ENCODE measurements at places on chromosomes 6 and 20.

GRCh38 chr6:36600564-36601146, 6.5 kb downstream of the SRSF3 start:
- no peak for DNase-seq

- DNase-seq: no peak
Measured at GRCh38 chr6:49269190-49269589, 193.9 kb downstream of the MMUT start.

- DNase-seq: no peak
Measured at GRCh38 chr6:111590209-111590980, 15.3 kb downstream of the TRAF3IP2 start.

GRCh38 chr6:13697857-13698256, 13.8 kb downstream of the RANBP9 start:
- no peak for DNase-seq

GRCh38 chr6:88882536-88882935, 80.9 kb downstream of the RNGTT start:
- no peak for DNase-seq

- no peak for DNase-seq
Measured at GRCh38 chr20:4076671-4077070, 61.3 kb upstream of the RNF24 start.

GRCh38 chr6:31502586-31502985, 4.6 kb downstream of the MICB start:
- no peak for DNase-seq

DNA sequence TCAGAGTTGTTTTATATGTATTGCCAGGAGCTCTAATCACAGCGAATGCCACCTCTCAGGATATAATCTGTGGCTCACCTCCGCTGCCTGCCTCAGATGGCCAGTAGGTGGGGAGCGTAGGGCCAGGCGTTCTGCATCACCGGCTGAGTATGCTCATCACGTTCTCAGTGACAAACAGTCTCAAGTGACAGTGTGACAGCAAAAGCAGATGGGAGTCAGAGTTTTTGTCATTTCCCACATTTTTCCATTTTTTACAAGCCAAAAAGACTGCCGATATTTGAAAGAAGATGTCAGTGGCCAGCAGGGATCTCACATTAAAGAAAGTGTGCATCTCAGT, 208.7 kb downstream of the ALDH8A1 start:
- no peak for DNase-seq

GRCh38 chr6:133786016-133786415, 102.9 kb upstream of the TCF21 start:
- DNase-seq: no peak

GRCh38 chr20:58810116-58810878, 40.4 kb downstream of the GNAS-AS1 start:
- DNase-seq: no peak

DNA sequence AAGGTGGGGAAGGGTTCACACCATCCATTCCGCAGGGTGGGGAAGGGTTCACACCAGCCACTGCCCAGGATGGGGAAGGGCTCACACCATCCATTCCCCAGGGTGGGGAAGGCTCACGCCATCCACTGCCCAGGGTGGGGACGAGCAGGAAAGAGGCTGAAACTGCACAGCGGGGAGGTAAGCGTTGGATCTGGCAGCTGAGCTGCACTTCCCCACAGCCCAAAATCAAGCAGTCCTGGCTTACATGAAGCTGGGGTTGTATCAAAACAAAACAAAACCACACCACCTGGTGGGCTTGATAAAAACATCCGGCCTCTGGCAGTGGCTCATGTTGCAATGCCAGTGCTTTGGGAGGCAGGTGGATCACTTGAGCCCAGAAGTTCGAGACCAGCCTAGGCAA, 268.5 kb downstream of the TAF4 start:
- DNase-seq: no peak

GRCh38 chr6:163659803-163660202, 245.3 kb downstream of the QKI start:
- DNase-seq: no peak

GRCh38 chr6:26044140-26045064, 42.8 kb upstream of the HFE start:
- DNase-seq: no peak

GRCh38 chr6:150252714-150253444, 110.0 kb downstream of the PPP1R14C start:
- DNase-seq: no peak

DNA sequence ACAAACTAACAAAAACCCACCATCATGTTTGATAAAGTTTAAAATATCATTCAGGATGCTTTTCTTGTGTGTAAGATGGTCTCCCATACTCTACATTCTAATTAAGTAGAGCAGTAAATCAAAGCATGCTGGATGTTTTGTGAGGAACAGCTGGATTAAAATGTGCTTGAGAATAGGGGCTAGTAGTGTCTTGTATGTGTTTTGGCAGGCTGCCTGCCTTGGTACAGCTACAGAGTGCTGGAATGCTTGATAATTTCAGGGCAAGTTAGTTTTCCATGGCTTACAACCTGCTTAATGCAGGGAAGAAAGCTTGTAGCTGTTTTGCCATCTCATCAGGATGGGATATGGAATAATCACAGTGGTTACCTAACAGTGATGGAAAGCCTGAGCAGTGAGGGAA, 636.6 kb upstream of the MMS22L start:
- DNase-seq: no peak

GRCh38 chr6:153616506-153616905, 422.5 kb upstream of the OPRM1 start:
- DNase-seq: no peak

DNA sequence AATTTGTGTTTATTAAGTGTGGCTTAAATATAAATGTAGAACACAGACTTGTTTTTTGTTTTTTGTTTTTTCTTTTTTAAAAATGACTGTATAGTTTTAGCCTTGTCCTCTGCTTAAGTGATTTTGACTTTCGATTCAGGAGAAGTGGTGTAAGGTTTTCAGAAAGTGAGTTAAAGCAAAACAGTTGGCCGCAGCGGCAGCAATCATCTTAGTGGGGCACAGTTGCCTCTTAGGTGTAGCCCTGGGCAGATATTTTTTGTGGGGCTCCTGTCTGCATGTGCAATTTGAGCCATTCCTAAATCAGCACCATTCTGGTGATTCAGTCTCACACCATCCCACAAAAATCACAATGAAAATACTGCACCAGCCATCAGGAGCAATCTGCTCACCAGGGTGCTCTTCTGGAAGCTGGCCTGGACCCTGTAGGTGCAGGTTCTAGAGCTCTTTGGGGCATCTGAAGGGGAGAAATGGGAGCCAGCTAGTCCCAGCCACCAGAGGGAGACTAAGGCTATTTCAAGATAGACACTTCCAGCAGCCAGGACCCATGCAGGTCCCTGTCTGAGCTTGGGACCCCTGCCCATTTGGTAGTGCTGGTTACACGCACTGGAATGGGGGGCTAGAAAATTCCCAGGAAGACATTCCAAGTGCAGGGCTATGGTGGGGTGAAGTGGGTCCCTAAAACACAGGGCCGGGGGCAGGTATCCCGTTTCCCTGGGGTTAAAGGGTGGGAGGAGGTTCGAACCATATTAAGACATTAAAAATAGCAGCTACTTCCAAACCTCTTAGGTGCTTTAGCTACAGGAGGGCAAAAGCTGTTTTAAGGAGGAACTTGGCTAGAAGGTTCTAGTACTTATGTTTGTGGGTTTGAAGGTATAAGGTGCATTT, 156.6 kb downstream of the NFATC2 start:
- no peak for DNase-seq

GRCh38 chr20:9286501-9287461, 217.9 kb downstream of the PLCB4 start:
- no peak for DNase-seq

DNA sequence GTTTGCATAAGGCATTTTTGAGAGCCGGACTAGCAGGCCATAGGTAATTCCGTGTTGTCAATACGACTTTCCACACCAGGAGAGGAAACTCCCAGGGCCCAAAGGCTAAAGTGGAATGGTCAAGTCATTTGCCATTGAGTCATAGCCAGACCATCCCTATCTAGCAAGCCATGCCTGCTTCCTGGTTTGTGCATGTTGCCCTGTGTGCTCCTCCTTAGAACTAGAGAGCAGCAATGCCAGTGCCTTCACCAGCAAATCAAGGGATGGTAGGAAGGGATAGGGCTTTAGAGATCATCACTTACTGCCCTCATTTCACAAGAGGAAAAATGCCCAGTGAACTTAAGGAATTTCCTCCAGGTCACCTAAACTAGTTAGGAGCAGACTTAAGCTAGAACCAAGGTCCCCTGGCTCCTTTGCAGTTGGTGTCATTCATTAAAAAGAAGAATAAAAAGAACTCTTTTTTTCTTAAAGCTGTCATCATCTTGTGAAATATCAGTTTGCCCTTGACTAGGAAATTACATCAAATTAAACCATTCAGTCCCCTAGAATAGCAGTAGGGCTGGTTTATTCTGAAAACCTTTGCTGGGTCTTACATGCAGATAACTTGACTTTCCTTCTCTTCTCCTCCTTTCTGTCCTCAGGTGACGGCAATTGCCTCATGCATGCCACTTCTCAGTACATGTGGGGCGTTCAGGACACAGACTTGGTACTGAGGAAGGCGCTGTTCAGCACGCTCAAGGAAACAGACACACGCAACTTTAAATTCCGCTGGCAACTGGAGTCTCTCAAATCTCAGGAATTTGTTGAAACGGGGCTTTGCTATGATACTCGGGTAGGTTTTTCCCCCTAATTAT, 7.4 kb downstream of the TNFAIP3 start:
- DNase-seq: no peak

DNA sequence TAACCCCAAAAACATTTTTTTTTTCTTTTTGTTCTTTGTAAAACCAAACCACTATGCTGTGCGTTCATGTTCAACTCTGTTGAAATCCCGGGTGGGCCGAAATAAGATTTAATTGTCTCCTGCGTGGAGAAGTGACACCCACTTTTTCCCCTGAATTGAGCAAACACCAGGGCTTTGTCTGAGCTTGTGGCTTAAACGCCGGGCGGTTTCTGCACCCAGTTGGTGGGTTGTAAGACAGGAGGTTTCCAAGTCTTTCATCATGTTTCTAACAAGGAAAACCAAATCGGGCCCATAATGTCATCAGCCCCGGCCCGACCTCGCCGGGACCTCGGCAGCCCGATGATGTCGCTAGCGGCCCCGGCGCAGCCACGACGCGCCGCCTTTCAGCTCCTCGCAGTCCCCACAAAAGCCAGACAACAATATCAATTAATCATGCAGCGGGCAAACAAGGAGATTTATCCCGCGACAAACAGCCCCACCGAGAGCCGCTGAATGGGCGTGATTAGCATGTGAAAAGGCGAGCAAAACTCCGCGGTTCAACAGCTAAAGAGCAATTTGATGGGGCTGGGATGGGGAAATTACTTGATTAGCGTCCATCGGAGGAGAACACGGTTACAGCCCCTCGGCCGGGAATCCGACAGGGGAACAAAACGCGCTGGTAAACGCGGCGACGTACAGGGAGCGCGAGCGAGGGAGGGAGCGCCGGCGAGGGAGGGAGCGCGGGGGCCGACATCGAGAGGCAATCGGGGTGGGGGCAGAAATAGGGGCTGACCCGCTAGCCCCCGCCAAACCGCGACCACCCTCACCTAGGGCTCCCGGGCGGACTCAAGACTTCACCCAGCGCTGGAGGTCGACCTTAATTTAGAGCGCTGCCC, 5.3 kb downstream of the LINC00237 start:
- DNase-seq: no peak

- DNase-seq: no peak
Measured at GRCh38 chr6:37503309-37503965, 3.7 kb upstream of the CCDC167 start.

- DNase-seq: no peak
Measured at GRCh38 chr6:18088419-18089296, 33.8 kb downstream of the NHLRC1 start.

DNA sequence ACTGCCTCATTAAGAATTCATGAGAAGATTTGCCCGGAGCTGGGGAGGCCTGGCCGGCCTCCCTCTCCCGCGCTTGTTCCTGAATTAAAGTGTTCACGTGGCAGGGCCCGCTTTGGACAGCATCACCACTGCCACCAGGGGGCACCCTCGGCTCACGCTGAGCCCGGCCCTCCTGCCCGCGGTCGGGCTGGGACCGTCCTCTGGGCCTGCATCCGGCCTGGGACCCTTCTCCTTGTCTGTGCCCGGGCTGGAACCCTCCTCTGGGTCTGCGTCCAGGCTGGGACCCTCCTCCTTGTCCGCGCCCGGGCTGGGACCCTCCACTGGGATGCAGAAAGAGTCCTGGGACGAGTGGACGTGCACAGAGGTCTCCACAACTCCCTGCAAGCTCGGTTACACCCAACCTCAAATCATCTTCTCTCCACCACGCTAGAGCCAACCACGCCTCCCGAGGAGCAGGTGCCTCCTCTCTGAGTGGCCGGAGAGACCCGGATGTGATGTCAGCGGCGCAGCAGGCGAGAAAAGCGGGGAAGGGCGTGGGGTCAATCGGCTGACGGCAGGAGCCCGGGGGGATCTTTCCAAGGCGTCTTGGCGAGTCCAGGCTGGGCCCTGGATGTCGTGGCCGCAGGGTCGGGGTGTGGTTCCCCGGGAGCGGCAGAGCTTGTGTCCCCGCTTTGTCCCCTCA, 50.9 kb upstream of the DACT2 start:
- peak; percentile 30 for DNase-seq

GRCh38 chr20:55478724-55479450, 526.4 kb downstream of the CBLN4 start:
- DNase-seq: no peak

All from stimulated activated CD8-positive, alpha-beta memory T cell treated with anti-CD3 and anti-CD28 coated beads, Interleukin-4, amount 100 ng/mL, for 1 hour (primary cell).